NCI-H460 (cell line): ENCODE measurements at places on chromosomes 5 and 9.

- peak; percentile 57 for DNase-seq
Measured at GRCh38 chr5:73902327-73903051, 276.5 kb downstream of the ARHGEF28 start.

GRCh38 chr5:95983509-95983908, 21.9 kb upstream of the ELL2 start:
- no peak for DNase-seq

DNA sequence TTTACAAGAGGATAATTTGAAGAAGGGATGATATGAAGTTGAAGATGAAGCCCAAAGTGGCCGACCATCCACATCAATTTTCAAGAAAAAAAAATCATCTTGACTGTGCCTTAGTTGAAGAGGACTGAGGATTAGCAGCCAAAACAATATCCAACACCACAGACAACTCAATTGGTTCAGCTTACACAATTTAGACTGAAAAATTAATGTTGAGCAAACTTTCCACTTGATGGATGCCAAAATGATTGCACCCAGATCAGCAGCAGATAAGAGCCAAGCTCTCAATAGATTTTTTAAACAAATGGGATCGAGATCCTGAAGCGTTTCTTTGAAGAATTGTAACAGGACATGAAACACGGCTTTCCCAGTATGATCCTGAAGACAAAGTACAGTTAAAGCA, 163.2 kb downstream of the GADD45G start:
- no peak for DNase-seq

DNA sequence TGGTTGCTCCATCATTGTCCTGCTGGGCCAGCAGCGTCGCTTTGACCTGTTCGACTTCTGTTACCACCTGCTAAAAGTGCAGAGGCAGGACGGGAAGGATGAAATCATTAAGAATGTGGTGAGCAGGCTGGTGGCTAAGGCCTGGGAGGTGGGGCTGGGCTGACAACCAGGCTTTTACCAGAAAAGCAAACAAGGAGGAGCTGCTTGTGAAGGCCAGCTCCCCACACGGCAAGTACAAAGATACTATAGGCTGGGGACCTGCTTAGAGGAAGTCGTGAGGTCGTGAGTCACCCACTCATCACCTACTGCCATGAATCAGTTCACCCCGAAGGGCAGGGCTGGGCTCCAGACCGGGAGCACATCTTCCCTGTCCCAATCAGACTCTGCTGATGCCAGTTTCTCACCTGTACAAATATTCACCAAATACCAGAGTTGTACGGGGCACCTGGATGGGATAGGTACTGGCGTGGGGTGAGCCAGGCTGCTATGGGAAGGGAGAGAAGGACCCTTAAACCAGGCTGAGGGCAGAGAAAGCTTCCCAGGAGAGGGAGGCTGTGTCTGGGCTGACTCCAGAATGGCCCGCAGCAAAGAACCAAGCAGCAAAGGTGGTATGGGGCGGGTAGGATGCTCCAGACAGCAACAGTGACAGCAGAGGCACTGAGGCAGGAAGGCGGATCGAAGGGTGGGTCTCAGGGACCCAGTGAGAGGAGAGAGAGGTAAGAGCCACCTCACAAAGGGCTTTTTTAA, 69.3 kb upstream of the NIPAL4 start:
- peak; percentile 57 for DNase-seq

DNA sequence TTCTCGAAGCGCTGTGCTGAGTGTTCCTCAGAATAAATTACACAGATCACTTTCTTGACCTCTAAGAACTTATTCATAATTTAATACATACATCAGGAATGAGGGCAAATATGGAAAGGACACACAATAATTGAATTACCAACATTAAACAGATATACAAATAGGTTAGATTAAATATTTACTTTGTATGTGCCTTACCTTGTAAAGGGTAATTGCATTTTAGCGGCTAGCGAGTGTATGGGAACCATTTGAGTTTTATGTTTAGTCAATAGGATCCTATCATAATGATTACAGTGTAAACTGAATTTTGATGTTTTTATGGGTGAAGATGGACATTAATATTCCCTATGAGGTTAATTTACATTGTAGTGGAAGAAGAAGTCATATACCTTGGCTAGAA, 1187.1 kb upstream of the WWC1 start:
- no peak for DNase-seq

GRCh38 chr9:107637421-107638420, 148.2 kb upstream of the KLF4 start:
- DNase-seq = peak; percentile 97

GRCh38 chr9:25960178-25960577, 281.9 kb upstream of the TUSC1 start:
- no peak for DNase-seq

DNA sequence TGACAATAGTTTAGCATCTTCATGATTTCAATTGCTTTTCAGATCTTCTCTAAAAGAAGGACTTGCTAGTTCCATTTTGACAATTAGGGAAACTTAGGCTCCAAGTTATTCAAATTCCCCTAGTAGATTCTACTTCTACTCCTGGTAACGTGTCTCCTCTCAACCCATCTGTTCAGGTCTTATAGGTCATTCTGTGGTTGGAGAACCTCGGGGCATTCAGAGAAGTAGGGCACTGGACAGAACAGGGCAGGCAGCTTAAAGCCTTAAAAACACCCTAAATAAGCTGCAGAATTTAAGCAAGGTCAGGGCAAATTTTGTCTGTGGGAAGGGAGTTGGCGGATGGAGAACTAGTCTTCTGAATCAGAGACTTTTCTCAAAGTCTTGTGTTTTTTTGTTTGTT, 132.4 kb downstream of the TMEM174 start:
- no peak for DNase-seq

DNA sequence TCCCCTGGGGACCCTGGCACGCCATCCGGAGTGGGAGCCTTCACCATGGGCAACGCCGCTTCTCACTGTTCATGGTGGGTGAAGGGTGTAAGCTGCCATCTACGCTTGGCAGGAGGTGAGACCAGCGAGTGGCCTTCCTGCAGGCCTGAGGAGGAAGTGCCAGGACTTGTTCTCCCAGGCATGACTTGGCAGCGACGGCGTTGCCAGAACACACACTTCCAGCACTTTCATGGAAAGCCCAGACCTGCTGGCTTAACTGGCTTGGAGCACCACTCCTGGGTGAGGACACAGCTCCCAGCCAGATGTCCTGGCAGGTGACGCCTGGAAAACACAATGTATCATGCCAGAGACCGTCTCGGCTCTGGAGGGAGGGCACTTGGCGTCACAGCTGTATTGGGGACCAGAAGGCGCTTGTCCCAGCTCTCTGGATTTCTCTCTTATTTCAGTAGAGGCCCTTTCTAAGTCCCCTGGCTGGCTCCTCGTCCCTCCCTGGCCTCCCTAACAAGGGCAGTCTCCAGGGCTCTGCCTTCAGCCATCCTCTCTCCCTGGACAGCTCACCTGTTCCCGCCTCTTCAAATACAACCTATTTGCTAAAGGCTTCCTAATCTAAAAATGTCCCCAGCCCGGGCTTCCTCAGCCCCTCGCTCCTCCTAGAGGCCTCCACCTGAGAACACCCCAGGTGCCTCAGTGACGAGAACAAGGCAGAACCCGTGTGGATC, 188.3 kb downstream of the OLFM1 start:
- no peak for DNase-seq

DNA sequence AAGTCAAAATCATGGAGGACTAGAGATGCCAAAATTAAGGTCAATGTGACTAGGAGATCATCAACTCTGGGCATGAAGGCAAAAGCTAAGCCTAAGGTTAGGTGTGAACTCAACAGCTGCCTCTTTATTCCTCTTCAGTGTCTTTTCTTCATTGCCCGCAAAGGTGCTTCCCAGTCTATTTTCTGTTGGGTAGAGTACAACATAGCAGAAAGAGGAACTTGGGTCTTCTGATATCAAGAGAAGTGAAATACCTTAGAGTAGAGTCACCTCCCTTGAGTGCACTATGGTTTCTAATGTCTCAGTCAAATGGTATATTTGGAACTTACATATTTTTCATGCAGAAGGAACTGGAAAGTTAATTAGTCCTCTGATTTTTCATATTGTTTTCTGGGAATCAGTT, 122.5 kb upstream of the GRIN3A start:
- no peak for DNase-seq

DNA sequence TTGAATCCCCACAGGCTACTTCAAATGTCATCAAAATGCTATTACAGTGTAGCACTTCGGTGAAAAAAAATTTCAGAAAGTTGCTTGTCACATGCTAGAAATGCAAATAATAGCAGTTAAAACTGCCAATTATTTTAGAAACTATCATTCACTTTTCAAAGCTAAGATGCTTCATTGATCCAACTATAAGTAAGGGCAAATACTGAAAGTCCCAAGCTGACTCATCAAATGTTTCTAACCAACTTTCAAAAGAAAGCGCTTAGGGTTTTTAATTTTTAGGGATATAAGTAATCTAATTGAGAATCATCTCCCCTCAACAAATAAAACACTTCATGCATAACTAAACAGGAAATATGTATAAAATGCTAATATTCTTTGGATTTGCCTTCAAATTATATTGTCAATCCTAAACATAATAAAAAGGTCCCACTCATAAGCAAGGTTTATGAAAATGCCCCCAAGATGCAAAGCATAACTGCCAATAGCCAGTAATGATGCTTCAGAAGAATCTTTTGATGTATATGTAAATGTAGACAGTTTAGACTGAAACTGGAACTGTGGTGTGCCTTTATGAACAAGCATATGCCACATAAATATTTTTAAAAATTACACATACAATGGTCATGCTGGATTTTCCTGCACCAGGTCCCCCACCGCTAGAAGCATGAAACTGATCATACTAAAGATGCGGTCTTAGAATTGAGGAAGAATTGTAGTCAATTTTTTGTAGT, 12.2 kb downstream of the ACTL7A start:
- DNase-seq = no peak

DNA sequence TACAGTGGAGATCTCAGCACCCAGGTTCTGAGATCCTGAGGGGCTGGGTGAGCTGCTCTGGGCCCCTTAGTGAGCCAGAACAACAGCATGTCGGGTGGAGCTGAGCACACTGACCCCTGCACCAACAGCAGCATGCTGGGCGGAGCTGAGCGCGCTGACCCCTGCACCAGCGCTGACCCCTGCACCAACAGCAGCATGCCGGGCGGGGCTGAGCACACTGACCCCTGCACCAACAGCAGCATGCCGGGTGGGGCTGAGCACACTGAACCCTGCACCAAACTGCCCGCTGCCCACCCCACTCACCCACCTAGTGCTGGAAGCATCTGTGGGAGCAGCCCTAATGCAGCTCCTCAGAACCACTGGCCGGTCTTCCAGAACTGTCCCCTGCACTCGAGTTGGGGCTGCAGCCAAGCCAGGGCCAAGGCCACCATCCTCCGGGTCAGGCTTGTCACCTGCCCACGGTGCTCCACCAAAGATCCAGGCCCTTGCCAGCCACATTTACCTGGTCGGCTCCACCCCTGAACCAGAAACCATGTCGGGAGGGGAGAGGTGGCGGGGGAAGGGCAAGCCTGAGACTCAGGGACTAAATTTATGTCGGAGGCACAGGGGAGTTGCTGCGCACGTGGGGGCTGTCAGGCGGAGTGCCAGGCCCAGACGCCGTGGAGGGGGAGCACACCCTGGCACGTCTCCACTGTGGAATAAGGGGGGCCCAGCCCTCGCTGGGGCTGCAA, 80.3 kb downstream of the ADAMTS2 start:
- DNase-seq = no peak

DNA sequence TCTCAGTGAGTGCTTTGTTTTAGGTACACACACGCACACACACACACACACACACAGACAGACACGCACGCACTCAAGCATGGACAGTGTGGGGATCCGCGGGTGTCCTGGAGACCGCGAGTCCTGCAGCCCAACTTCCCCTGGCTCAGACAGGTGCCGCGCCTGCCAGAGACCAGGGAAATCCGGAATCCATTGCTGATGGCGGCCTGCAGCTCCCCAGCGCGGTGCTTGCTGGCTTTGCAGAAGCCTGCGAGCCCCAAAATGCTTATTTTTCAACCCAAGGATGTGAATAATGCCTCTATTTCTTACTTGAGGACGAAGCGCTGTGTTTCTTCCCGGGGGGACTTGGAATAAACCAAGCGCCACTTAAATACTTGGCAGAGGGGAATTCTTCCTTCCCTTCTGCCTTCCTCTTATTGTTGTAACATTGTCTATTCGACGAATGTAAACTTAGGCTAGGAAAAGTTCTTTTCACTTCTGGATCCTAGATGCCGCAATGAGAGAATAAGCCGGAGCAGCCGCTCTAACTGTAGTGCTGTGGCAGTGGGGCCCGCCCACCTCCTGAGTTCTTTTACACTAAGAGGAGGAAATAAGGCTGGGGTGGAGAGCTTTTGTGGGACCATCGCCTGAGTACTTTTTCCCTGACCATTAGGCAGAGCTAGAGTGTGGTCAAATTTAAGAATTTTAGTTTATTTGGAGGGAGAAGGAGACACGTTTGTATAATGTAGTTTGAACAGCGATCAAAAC, 802 bp downstream of the ITGA2 start:
- peak; percentile 11 for DNase-seq

DNA sequence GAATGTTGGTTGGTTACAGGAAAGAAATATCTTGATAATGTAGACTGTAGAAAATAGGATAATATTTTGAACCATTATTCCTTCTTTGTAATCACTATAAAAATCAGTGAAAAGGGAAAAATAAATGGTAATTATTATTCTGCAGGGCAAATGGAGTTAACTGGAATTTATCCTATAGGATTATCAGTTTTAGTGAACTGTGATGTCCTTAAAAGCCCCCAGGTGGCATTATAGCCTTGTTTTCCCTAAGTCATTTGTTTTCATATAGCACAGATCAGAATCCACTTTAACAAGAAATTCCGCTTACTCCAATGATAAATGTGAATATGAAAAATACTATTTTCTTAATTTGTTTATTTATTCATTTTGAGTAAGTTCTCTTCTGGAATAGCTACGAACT, 26.2 kb upstream of the WDR41 start:
- DNase-seq = peak; percentile 28

- no peak for DNase-seq
Measured at GRCh38 chr5:68884883-68885282, 208.9 kb upstream of the SLC30A5 start.

- DNase-seq = peak; percentile 20
Measured at GRCh38 chr9:76756268-76756640, 8.0 kb upstream of the PCA3 start.

DNA sequence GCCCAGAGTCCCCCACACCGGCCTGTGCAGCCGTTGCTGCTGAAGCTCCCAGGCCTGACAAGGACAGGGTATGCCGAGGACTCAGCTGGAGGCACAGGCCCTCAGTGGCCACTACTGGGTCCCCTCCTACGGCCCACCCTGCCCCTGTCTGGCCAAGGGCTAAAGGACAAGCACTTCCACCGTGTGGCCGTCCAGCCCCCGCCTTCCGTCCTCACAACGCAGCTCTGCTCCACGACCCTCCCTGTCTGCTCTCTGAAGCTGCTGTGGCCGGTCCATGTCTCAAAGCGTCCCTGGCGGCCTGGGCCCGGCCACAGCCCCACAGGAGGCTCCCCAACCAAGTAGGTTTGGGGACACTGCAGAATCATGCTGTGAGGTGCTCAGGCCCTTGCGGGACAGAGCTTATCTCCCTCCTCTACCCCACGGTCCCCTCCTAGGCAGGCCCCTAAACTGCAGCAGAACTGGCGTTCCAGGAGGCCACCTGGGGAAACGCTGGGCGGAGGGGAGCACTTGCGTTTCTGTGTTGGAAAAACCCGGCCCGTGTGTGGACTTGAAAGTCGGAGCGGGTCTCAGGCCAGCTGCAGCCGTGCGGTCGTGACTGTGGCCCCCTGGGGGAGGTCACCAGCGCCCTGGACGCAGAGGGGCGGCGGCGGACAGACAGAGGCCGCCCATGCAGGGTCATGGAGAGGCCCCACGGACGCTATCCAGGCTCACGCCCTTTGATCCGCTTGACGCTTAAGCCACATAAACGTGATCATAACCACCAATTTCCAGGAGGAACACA, 45.6 kb downstream of the NKD2 start:
- DNase-seq = no peak

- no peak for DNase-seq
Measured at GRCh38 chr9:131836607-131837315, 96.9 kb upstream of the RAPGEF1 start.
